HepG2 (cell line): ENCODE measurements at places on chromosomes 16 and 17.
A peak's percentile ranks its signal among the peaks of the same experiment; 100 is the strongest.

GRCh38 chr17:81328489-81328888 lies 33.4 kb upstream of the SLC38A10 start:
- peak overlapping the region; percentile 2; the same call in 1 of the 2 replicates for H3K4me3 ChIP-seq
- no peak overlapping the region for H3K27ac ChIP-seq
- DNase-seq, result no peak
- H3K27me3 ChIP-seq, result peaks cover 71% of the 10 kb centered on the region
- peaks cover 75% of the 10 kb centered on the region for H3K4me1 ChIP-seq

DNA sequence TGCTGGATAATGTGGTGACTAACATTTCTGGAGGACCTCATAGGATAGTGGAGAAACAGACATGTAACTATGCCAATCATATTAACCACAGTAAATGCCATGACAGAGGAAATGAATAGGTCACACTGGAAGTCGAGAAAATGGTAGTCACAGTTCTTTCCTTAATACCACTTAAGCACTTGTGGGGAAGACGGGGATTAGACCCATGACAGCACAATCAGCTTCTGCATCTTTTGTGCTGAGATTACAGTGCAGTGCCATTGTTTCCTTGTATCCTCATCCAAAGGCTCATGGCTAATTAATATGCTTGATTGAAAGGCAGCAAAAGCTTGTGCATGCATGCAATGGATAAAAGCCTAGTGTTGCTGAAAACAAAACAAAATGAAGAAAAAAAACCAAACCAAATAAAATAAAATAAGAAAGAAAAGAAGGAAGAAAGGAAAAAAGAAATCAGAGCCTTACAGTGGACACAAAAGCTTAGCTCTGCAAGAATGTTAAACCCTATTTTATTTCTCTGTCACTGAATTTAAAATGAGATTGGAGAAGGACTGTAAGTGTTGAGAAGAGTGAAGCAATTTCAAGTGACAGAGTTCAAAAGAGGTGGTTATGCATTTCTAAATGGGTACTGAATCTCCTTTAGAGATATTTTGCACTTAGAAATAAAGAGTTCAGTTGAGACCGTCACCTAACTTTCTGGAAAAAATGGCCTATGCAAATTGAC lies 1011.9 kb downstream of the CDH8 start:
- no peaks in the 10 kb centered on the region for H3K27me3 ChIP-seq
- no peak overlapping the region for H3K27ac ChIP-seq
- no peak overlapping the region for H3K4me3 ChIP-seq

DNA sequence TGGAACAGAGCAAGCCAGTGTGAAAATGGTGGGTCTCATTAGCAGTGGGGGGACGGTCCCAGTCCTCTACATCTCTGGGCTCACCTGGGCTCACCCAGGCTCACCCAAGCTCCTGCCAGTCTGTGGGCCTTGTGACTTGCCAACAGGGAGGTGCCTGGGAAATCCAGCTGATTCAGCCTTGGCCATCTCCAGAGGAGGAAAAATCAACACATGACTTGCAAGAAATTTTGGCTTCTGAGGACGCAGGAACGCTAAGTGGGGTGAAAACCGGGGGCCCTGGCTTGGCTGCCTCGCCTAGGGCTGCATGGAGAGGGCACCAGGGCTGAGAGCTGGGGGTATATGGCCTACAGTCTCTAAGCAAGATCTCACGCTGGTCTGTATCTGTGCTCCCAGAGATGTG lies 47.7 kb downstream of the VAC14 start:
- peaks cover 10% of the 10 kb centered on the region for H3K36me3 ChIP-seq
- no peaks in the 10 kb centered on the region for H3K27me3 ChIP-seq
- peaks cover 22% of the 10 kb centered on the region for H3K4me1 ChIP-seq
- H3K4me3 ChIP-seq, result no peak overlapping the region
- no peak for DNase-seq

GRCh38 chr17:9054126-9054975 lies 33.0 kb downstream of the NTN1 start:
- no peak overlapping the region for H3K27ac ChIP-seq
- H3K4me1 ChIP-seq, result peaks cover 7% of the 10 kb centered on the region; the same call in 1 of the 2 replicates
- no peak for DNase-seq
- no peaks in the 10 kb centered on the region for H3K36me3 ChIP-seq
- H3K27me3 ChIP-seq, result peaks cover 59% of the 10 kb centered on the region

- peaks cover 4% of the 10 kb centered on the region; the same call in 1 of the 2 replicates for H3K36me3 ChIP-seq
- DNase-seq, result peak; percentile 82
- H3K27me3 ChIP-seq, result peaks cover 8% of the 10 kb centered on the region; the same call in 1 of the 3 replicates
- H3K4me1 ChIP-seq, result peaks cover 71% of the 10 kb centered on the region
Measured at GRCh38 chr16:75580-76501, 2.2 kb upstream of the MPG start.

- H3K4me1 ChIP-seq, result peaks cover 10% of the 10 kb centered on the region
- H3K27me3 ChIP-seq, result peaks cover 29% of the 10 kb centered on the region; the same call in 2 of the 3 replicates
- H3K36me3 ChIP-seq, result no peaks in the 10 kb centered on the region
- no peak overlapping the region for H3K4me3 ChIP-seq
- no peak for DNase-seq
- no peak overlapping the region for H3K27ac ChIP-seq
Measured at GRCh38 chr16:88338111-88338510, 44.6 kb upstream of the ZNF469 start.

DNA sequence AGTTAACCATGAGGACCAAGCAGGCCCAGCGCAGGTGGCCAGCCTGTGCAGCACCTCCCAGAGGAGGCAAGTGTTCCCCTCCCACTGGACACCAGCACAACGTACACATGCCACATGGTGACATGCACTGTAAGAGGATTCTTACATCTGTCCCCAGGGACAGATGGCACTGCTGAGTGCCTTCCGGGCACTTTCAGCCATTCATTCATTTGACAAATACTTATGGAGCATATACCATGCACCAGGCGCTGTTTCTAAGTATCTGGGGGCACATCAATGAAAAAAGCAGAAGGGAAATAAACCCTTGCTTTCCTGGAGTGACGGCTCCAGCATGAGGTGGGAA lies 79.6 kb downstream of the GAS7 start:
- no peak overlapping the region for H3K27ac ChIP-seq
- H3K36me3 ChIP-seq, result no peaks in the 10 kb centered on the region

DNA sequence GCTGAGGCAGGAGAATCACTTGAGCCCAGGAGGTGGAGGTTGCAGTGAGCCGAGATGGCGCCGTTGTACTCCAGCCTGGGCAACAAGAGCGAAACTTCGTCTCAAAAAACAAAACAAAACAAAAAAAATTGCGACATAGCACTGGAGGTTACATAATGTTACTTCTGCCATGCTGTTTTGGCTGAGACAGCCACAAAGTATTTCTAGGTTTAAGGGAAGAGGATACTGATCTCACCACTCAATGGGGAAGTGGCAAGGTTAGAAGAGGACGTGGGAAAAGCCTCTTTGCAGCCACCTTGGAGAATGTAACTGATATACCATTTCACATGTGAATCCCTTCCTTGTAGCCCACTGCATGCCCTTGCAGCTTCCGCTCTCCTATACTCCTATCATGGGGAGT lies 131.2 kb upstream of the NLRP1 start:
- H3K27me3 ChIP-seq, result peaks cover 1% of the 10 kb centered on the region
- H3K4me1 ChIP-seq, result no peaks in the 10 kb centered on the region
- no peak overlapping the region for H3K4me3 ChIP-seq

DNA sequence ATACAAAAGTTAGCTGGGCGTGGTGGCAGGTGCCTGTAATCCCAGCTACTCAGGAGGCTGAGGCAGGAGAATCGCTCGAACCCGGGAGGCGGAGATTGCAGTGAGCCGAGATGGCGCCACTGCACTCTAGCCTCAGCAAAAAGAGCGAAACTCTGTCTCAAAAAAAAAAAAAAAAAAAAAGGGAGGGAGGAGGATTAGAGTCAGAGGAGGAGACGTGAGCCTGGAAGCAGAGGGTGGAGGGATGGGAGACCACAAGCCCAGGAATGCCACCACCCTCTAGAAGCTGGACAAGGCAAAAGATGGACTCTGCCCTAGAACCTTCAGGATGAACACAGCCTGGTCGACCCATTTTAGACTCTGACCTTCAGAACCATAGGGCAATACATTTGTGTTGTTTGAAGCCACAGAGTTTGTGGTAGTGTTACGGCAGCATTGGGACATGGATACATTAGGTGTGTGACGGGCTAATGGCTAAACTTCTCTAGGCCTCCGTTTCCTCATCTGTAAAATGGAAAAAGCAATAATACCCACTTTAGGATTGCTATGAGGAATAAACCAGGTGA lies 2.1 kb upstream of the SMIM22 start:
- no peak overlapping the region for H3K27ac ChIP-seq
- peaks cover 41% of the 10 kb centered on the region for H3K4me1 ChIP-seq
- no peaks in the 10 kb centered on the region for H3K27me3 ChIP-seq
- no peak overlapping the region for H3K4me3 ChIP-seq
- no peaks in the 10 kb centered on the region for H3K36me3 ChIP-seq
- peak; percentile 33 for DNase-seq

DNA sequence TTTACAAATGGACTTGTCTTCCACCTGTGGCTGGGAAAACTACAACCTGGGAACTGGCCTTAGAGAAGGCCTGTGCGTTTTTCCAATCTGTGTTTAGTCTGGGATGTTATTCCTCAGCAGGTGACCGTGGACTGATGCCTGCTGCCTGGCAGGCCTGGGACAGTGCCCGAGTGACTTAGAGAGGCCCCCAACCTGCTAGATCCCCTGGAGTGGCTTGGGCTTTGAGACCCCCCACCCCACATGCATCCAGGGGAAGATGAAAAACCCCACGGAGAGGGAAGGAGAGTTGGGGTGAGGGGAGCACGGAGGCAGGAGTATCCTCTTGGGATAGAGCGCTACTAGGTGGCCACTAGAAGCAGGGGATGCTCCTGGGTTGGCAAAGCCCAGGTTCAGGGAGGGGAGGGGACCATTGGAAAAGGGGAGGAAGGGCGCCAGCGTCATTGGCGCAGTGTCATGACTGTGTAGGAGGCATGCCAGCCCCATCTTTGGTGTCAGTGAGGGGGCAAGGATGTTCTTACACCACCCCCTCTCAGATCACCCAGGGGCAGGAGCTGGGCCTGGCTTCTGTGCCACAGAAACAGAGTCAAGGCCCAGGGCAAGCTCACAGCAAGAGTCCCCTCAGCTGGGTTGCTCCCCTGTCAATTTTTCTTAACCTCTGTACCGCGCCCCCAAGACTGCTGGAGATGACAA lies 54.1 kb downstream of the MEAK7 start:
- H3K27me3 ChIP-seq, result peaks cover 20% of the 10 kb centered on the region; the same call in 2 of the 3 replicates
- no peak overlapping the region for H3K27ac ChIP-seq
- DNase-seq, result no peak
- no peaks in the 10 kb centered on the region for H3K36me3 ChIP-seq
- H3K4me3 ChIP-seq, result no peak overlapping the region

DNA sequence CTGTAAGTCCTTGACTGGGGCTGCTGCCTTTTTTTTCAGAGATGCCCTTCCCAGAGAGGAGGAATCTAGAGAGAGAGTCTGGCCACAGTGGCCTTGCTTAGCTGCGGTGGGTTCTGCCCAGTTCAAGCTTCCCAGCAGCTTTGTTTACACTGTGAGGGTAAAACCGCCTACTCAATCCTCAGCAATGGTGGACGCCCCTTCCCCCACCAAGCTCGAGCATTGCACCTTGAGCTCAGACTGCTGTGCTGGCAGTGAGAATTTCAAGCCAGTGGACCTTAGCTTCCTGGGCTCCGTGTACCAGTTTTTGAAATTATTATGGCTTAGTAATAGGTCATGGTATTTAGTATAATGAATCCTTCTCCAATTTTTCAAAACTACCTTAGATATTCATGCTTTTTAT lies 395.4 kb downstream of the NPIPA7 start:
- peak; percentile 30 for DNase-seq
- no peaks in the 10 kb centered on the region for H3K27me3 ChIP-seq
- no peak overlapping the region for H3K27ac ChIP-seq

GRCh38 chr17:46141645-46142044 lies 51.6 kb downstream of the KANSL1 start:
- no peak overlapping the region for H3K4me3 ChIP-seq
- DNase-seq, result no peak
- H3K27ac ChIP-seq, result no peak overlapping the region
- H3K36me3 ChIP-seq, result no peaks in the 10 kb centered on the region

DNA sequence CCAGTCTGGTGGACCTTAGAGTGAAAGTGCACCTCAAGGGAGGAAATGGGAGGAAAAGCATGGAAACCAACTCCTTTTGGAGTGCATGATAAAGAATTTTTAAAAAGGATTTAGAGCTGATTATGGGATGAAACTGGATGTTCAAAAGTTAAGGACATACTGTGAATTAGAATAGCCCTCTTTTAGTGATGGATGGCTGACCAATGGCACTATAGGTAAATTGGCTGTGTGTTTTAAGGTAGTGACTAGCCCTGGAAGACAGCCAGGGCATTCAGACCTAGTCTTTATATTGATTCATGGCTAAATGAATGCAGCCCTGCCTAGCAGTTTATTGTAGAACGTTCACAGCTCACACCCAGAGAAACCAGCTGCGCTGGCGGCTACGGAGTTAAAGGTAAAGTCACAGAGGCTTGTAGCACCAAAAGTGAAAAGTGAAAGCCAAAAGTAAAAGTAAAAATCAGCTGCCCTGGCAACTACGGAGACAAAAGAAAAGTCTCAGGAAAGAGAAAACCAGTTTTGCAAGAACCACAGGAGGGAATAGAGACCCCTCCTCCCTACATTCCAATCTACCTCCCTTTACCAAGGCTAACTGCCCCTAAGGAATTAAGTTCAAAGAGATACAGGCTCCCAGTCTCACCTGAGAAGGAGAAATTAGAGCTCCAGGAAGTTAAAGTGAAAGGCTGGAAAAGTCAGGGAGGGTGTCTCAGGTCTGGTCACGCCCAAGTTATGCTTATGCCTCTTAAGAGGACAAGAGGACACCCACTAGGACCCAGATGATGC lies 21.8 kb downstream of the ACSM1 start:
- H3K36me3 ChIP-seq, result peaks cover 22% of the 10 kb centered on the region
- peak; percentile 64 for DNase-seq
- H3K27ac ChIP-seq, result peak overlapping the region; percentile 31
- peaks cover 57% of the 10 kb centered on the region for H3K4me1 ChIP-seq
- H3K27me3 ChIP-seq, result no peaks in the 10 kb centered on the region; the same call in 2 of the 3 replicates

GRCh38 chr17:47096343-47096742 lies 92.8 kb downstream of the CDC27 start:
- no peak overlapping the region for H3K27ac ChIP-seq
- H3K4me3 ChIP-seq, result no peak overlapping the region
- H3K4me1 ChIP-seq, result peaks cover 21% of the 10 kb centered on the region
- DNase-seq, result no peak
- no peaks in the 10 kb centered on the region for H3K27me3 ChIP-seq

DNA sequence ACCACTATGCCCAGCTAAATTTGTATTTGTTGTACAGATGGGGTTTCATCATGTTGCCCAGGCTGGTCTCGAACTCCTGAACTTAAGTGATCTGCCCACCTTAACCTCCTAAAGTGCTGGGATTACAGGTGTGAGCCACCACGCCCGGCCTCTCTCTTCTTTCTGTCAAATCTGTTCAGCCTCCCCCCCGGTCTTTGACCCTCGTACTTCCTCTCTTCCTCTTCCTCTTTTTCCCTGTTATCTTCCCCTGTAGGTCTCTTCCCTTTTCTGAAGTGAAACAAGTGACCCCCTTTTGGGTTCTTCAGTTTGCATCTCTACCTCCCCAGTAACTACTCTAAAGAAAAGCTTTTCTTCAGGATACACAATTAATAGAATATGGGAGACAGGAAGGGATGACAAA lies 31.7 kb upstream of the DHX40 start:
- 0 out of 3 replicates have a peak, but pooled peaks cover 3% of the 10 kb centered on the region for H3K27me3 ChIP-seq
- no peaks in the 10 kb centered on the region for H3K4me1 ChIP-seq
- H3K4me3 ChIP-seq, result no peak overlapping the region
- DNase-seq, result no peak
- H3K36me3 ChIP-seq, result no peaks in the 10 kb centered on the region
